ENCODE measurements at places on chromosomes 6 and 20. TPM values are rescaled to one million over a fixed set of nuclear protein-coding genes. Genes with fewer than 3 reads are reported as not detected.
A peak's percentile ranks its signal among the peaks of the same experiment; 100 is the strongest.

DNA sequence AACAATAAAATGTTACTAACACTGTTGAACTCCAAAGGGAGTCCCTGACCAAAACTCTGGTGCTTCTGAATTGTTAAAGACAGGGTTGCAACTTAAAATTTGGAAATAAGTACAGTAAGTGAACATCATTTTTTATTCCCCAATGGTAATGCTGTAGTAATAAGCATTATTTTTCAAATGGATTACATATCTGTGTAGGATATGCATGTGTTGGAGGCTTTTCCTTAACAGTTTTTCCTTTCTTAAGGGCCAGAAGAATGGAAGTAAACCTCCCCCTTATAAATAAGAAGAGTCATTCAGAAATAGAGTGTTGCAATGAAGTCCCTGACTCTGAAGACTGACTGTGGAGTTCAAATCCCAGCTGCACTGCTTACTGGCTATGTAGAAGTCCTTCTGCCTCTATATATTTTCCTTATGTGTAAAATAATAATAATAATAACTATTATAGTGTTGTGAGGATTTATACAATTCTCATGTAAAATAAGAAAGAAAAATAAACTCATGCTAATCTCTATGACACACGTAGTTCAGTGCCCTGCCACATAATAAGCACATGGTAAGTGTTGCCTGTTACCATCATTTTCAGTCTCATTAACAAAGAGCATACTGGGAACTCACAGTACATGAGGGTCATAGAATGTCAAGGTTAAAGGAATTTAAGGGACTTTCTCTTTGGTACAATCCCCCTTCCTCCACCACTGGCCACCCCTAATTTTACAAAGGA lies 129.8 kb upstream of the SMLR1 start:
- peak; percentile 59 for DNase-seq

DNA sequence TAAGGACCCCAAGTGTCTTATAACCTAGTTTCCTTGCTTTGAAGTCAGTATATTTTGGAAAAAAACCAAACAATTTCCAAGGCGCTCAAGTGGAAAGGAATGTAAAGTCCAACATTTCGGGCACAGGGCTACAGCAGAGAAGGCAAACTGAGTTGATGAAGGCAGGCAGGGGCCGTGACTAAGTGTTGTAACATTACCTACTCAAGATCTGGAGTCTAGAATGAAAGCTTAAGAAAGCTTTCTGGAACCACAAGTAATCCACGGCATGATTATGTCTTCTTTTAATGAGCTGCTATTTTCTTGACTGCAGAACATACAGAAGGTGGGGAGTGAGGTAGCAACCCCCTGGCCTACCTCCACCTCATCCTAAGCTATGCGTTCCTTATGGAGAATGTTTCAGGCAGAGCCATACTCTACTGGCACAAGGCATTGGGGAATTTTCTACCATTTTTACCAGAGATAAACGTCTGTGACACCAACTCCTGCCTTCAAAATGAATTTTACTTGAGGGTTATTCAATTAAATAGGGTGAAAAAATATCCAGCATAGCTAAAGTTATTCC lies 4.3 kb downstream of the PPP1R10 start:
- peak; percentile 57 for DNase-seq

- DNase-seq: peak; percentile 83
Observed at GRCh38 chr6:117530467-117531242, 48.2 kb downstream of the DCBLD1 start.

GRCh38 chr6:111990214-111990613 lies 63.7 kb upstream of the CCN6 start:
- DNase-seq: no peak

DNA sequence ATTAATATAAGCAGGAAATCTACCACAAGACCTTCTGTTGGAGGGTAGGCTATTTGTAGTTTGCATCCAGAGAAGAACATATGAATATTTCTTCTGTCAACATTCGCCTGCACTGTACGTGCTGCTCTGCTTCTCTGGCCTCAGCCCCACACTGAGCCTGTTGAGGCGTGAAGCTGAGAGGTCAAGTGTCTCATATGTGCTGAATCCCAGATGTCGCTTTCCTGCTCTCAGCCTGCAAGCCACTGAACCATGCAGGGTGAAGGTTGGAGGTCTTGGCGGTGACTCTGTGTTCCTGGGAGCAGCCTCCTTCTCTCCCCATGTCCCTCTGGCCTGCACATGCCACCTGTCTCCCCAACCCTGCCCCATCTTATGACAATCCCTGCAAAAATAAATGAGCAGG lies 83.6 kb downstream of the TMEM170B start:
- no peak for DNase-seq

DNA sequence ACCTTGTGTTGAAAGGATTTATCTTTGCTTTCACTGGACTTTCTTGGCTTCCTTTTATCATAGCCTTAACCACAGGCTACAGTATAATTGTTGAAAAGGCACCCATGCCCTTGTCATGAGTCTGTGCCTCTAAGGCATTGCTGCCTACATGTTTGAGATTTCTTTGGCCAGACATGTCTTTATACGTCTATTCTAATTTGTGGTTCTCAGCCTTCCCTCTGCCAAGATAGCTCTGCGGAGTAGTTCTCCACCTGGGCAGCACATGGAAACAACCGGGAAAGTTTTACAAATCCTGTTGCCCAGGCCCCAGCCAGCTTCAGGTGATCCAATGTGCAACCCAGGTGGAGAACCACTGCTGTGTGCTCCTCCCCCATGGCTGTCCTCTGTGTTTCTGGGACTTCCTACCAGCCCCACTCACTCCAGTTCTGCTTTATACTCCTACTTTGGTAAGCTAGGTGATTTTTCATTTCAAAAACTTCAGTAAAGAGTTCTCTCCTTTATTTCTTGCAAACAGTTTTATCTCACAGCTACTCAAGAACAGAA lies 159.6 kb upstream of the MYLIP start:
- DNase-seq: no peak

DNA sequence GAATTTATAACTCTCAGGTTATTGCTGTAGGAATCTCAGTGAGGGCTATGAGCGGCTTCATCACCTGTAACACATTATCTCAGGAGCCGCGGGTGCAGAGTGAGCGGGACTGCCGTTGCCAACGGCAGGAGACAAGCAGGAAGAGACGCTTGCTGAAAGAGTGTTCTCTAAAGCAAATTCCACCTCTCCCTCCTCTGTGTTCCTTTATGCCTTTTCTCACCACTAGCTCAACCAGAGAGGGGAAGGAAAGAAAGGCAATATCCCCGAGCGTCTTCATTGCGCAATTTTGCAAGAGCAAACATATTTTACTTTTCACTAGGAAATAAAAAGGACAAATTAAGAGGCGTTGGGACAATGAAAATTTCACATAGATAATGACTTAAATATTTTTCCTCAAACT lies 185.2 kb upstream of the EXOC2 start:
- no peak for DNase-seq

- DNase-seq: no peak
Observed at GRCh38 chr6:3471286-3471685, 14.4 kb upstream of the SLC22A23 start.

DNA sequence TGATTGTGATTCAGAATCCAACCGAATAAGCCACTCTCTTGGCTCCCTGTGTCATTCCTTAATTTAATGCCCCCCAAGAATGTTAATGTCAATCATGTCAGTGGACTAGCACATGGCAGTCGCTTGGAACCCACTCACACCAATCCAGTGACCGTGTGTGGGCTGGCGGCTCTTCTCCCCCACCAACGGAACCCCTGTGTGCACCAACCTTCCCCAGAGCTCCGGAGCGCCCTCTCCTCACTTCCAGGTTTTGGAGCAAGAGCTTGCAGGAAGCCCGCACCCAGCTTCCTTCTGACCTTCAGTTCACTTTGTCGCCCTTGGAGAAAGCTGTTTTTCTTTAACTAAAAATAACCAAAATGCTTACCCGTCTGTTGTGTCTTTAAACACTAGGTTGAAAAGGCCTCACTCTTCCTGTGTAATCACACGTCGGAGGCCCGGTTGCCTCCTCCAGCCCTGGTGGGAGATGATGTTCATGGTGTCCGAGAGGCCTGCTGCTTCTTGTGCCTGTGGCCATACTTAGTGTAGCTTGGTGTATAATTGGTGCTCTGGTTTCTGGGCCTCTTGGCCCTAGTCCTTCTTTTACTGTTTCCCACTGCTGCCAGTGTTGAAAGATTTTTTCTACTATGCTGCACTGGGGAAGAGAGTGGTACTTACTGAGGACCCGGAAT lies 17.8 kb upstream of the MAP1LC3A start:
- DNase-seq: no peak

DNA sequence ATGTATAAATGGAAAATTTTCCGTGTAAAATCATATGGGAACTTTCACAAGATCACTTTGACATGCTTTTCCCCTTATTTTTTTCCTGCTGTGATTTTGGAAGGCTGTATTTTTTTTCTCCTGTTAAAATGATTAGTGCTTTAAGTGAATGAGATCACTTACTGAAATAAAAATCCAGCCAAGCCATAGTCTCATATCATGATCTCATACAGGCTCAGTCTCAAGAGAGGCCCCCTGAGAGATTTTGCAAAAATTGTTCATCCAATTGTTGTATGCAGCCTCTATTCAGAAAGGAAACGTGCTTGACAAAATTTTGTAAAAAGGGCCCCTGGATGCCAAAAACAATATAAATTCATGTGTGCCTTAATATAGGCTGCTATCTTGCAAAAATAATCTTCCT lies 528.2 kb downstream of the HDGFL1 start:
- no peak for DNase-seq

GRCh38 chr6:63899550-63899949 lies 263.9 kb downstream of the PHF3 start:
- DNase-seq: peak; percentile 59

GRCh38 chr6:113588646-113589045 lies 268.5 kb upstream of the MARCKS start:
- peak; percentile 76 for DNase-seq

- peak; percentile 64 for DNase-seq
Observed at GRCh38 chr6:111925296-111925695, 52.0 kb upstream of the FYN start.

- peak; percentile 13 for DNase-seq
Observed at GRCh38 chr6:165925474-165926156, 242.0 kb downstream of the TBXT start.

GRCh38 chr20:37567331-37567665 lies 39.6 kb upstream of the BLCAP start:
- no peak for DNase-seq

DNA sequence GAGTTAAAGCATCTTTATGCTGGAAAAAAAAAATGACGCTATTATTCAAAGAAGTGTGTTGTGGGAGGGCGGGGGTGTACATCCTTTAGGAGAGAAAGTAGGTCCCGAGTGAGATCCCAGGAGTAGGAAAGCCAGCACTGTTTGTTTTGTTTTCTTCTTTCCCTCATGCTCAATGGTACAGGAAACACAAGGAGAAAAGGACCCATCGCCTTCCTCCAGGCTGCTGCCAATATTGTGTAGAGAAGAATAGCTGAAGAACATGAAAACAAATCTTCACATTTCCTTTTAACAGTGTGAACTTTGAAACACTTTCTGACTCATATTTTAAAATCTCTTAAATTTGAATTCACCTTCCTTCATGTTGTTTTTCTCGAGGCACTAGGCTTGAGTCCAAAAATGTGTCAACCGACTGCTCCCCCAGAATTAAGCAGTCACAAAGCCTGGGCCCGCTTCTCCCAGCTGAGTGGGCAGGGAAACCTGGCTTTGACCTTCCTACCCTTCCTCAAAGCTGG lies 22.3 kb downstream of the PPP1R16B start:
- no peak for DNase-seq

The COL21A1 gene
- total RNA-seq: 29.5 TPM

The C20orf202 gene
- 0.09 TPM for total RNA-seq

The ZC2HC1B gene
- total RNA-seq: not detected

The MTG2 gene
- total RNA-seq: 15.3 TPM

The UTRN gene
- total RNA-seq: 281 TPM

The KCNG1 gene
- 3.0 TPM for total RNA-seq

The DDO gene
- 2.3 TPM for total RNA-seq

Measured in fibroblast of the aortic adventitia (primary cell).